ENCODE measurements at places on chromosomes 1 and 21. TPM values are rescaled to one million over a fixed set of nuclear protein-coding genes. Genes with fewer than 3 reads are reported as not detected.

DNA sequence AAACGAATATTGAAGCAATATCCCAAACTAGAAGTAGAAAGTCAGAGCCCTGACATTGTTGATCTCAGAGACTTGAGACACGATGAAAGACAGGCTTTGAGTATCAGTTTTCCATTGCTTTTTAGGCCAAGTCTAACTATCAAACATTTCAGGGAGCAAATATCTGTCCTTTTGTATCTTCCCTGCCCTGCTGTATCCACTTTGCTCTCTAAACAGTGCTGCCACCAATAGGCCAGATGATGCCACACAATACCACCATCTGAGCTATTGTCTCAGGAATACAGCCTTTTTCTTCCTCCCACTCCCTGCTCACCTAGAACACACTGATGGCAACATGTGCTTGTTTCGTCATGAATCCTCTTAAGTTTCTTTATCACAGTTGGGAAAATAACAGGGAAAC, 62.6 kb upstream of the SPAG17 start:
- DNase-seq = peak; percentile 12

- peak; percentile 91 for DNase-seq
These were observed 3.5 kb upstream of the PIGV start for GRCh38 chr1:26784023-26784871.

GRCh38 chr1:203308923-203309331, 3.6 kb downstream of the BTG2 start:
- DNase-seq = no peak

The TSSK3 gene
- total RNA-seq = not detected

DNA sequence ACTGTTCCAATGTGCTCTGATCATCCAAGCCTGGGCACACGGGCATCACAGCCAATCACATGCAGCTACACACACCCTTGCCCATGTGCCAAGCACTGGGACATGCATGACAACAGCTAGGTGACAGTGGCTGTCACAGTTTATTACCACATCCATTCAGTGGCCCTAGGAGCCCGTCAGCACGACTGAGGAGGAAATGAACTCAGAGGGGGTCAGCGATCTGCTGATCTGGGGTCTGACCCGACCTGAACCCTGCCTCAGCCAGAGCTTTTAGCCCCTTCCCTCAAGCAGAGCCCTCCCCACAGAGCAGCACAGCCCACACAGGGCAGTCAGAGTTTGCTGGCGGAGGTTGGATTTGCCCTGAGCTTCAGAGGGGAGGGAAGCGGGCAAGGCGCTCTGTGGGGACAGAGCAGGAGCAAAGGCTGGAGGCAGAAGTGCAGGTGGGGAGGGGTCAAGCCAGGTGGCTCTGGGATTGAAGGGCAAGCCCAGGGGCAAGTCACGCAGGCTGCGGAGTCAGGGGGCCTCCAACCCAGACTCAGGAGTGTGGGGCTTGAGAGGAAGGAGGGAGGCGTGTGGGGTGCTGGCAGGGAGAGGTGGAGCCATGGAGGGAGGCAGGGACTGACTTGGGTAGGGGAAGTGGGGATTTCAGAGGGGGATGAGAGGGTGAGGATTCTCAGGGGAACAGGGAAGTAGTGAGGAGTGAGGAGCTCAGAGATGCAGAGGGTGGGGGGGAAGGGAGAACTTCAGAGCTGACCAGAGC, 10.4 kb downstream of the SH3BGRL3 start:
- no peak for DNase-seq

The IL19 gene
- total RNA-seq = 25.9 TPM

- DNase-seq = peak; percentile 53
These were observed 114.1 kb downstream of the LHX4 start for GRCh38 chr1:180343921-180344769.

GRCh38 chr1:116472431-116472961, 98.3 kb downstream of the CD58 start:
- DNase-seq = no peak

The TTC22 gene
- total RNA-seq = 65.2 TPM

DNA sequence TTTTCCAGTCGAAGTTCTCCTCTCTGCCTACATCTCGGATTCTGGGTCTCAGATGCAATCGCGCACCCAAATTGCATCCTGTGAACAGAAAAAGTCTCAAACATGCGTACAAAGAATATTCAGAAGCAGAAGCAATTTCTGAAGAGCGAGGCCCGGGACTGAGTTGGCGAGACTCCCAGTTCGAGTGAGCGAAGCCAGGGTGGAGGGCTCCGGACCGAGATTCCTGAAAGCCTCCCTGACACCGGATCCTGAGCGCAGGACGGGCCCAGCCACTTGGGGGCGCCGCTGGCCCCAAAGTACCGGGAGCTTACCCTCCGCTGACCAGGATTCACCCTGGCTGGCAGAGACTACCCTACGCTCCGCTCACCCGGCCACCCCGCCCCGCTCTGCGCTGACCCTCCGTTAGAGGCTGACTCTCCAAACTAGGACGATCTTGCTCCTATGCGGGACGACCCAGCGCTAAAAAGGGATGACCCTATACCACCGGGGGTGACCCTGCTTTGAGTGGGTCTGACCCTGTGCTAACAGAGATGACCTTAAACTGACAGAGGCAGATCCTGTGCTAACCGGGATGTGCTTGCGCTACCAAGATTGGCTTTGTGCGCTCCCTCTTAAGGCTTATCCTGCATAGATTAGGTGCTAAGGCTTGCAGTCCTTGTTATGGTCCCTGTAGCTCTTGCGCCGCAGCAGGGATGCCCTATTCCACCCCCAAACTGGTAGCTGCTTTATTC, 12.1 kb downstream of the FOXD2 start:
- DNase-seq = peak; percentile 61

The RXRG gene
- 0.43 TPM for total RNA-seq

The CBR1 gene
- 140 TPM for total RNA-seq

DNA sequence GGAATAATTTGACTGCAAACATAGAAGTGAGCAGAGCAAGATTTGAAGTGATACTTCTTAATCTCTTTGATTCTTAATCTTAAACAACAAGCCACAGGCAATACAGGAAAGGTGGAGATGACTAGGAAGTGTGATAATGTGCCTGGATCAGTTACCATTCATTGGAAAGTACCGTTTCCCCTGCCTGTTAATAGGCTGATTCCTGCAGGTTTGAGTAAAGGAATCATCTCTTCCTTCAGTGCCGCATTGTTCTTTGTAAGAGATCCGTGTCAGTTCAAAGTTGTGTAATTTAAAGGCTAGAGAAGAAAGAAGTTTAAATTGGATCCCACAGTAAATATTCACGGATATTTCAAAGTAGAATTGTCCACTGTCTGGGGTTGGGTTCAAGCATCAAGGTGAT, 43.5 kb upstream of the BCL10 start:
- DNase-seq = no peak

The RHOU gene
- total RNA-seq = 75.5 TPM

The HTR6 gene
- total RNA-seq = not detected

DNA sequence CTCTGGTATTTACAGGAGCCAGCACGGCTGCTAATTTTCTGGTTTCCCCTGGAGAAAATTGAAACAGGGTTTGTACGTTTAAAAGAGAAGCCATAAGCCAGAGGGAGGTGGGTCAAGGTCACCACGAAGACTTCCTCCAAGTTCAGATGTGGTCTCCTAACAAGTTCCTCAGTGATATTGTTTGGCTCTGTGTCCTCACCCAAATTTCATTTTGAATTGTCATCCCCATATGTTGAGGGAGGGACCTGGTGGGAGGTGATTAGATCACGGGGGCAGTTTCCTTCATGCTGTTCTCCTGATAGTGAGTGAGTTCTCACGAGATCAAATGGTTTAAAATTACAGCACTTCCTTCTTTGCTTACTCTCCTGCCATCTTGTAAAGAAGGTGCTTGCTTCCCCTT, 295.4 kb upstream of the DAB1 start:
- no peak for DNase-seq

The TNFSF4 gene
- 2.2 TPM for total RNA-seq

DNA sequence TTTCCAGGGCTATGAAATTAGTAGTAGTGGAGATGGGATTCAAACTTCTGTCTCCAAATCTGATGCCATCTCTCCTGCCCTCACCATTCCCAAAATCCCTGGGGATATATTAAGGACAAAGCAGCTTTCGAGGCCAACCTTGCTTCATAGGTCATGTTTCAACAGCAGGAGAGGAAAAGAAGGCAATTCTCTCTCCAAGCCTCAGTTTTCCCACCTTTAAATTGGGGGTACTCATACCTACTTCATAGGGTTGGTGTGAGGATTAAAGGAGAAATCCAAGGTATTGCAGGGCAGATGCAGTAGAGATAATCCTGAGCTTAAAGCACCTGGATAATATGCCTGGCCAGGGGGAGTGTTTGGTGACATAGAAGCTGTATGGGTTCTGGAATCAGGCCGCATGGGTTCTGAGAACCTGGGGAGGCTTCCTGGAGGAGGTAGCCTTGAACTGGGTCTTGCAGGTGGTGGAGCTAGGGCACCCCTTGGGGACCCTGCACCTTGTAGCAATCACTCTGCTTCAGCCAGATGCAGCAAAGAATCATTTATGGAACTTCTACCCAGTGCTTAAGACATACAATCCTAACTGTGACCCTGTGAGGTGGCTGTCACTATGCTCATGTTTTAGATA, 10.7 kb upstream of the IFFO2 start:
- DNase-seq = no peak

The GBP5 gene
- total RNA-seq = 1.3 TPM

The FAM131C gene
- total RNA-seq = not detected

DNA sequence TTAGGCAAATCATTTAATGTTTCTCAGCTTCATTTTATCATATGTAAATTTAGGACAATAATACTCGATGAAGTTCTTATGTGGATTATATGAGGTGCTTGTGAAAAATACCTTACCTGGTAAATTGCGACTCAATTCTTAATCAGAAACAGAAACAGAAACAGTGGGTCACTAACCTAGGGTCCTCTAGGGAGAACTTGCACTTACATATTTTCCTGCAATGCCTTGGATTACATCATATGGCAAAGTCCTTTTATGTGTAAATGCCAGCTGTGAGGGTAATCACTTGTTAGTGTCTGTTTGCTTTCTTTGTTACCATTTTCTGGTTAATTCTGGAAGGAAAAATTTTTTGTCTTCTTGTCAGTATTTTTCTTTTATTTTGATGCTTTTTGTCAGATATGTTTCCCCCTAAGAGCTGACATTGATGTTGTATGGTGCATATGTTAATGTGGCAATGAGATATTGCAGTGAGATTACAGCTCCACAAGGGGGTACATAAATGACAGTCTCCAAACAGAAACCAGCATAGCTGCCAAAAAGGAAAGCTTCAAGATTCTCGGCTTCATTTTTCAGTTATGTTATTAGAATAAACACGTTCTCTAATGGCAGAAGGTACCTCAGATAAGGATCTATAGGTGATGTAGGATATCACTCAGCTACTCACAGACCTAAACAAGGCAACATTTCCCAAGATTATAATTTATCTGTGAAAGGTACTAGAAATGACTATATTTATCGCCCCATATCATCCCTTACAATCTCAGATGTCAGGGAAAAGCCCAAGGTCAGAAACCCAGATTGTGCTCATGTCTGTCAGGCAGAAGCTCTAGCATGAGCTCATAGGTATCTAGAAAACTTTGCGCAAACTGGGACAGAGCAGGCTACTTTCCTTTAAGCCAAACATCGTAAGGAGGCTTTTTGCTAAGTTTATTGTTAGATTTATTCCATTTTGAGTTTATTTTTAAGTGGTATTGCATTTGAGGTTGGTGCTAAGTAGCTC, 119.9 kb downstream of the FASLG start:
- DNase-seq = no peak

DNA sequence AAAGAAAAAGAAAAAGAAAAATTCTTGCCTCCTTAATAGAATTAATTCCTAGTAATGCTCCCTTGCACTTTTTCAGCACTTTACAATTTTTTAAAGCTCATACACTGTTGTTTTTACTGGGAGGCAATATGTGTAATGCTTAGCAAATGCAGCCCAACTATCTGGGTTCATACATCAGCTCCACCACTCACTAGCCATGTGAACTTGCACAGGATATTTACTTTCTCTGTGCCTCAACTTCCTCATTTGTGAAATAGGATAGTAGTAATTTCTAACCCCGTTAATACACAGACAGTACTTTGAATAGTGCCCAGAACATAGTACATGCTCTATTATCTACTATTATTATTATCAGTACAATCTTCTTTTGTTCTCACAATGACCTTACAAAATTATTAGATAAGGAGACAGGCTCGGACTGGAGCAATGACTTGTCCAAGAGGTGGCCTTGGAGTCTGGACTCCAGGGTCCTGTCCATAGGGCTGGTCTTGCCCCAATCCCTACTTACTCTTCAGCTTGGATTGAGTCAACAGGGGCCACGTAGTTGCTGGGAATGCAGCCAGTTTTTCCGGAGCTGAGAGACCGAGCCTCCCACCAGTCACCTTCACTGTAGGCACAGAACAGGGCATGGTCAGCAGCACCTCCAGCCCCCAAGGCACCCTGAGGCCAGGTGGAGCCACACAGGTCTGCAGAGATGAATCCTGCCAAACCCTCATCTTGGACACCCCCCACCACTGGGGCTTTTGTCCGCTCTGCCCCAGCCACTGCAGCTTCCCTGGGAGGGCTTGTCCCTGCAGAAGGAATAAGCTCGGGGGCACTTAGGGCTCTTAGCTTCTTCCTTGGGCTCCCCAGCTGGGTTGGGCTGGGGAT, 13.7 kb downstream of the FGR start:
- DNase-seq = peak; percentile 62

The OPTC gene
- total RNA-seq = not detected

The TMOD4 gene
- not detected for total RNA-seq

DNA sequence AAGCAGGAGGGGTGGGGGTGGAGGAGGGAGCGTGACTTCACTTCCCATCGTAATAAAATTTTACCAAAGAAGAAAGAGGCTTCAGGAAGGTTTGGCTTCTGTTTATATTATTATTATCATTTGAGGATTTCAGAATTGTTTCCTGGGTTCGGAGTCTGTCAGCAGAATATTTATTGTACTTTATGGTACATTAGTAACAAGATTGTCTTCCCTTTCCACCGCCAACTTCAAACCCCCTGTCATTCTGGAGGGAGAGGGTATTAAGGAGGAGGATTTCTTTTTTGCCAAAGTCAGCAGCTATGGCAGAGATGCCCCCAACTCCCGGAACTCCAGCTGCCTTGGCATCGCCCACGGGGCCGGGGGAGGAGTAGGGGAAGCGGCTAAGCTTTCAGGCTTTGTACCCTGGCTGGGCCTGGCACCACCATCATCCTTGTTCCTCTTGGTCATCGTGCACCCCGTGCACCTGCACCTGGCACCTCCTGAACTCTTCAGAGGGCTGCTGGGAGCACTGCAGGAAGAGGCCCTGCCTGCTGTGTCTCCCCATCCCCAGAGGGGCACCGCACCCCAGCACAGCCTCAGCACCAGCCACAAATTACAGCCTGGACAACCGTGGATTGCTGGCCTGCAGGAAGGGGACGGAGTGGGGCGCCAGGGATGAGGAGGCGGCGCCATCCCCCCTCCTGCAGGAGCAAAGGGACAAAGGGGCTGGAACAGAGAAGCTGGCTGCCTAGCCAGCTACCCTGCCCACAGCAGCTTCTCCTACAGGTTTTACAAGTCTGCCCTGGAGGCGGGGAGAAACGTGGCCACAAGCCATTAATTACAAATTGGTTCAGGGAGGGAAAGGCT, 24.0 kb upstream of the PAX7 start:
- DNase-seq = no peak

- DNase-seq = no peak
These were observed 27.4 kb downstream of the ELF3 start for GRCh38 chr1:202037706-202038296.

GRCh38 chr1:18938008-18938706, 18.3 kb downstream of the IFFO2 start:
- DNase-seq = no peak

All from stomach (tissue), 19 donors.